Stimulated activated CD4-positive, alpha-beta T cell treated with anti-CD3 and anti-CD28 coated beads, Interleukin-15, amount 100 ng/mL, for 1 hour (primary cell): ENCODE measurements at places on chromosomes 12 and 14.
A peak's percentile ranks its signal among the peaks of the same experiment; 100 is the strongest.

GRCh38 chr14:32134448-32135097 is 57.5 kb downstream of the ARHGAP5 start:
- DNase-seq = no peak

DNA sequence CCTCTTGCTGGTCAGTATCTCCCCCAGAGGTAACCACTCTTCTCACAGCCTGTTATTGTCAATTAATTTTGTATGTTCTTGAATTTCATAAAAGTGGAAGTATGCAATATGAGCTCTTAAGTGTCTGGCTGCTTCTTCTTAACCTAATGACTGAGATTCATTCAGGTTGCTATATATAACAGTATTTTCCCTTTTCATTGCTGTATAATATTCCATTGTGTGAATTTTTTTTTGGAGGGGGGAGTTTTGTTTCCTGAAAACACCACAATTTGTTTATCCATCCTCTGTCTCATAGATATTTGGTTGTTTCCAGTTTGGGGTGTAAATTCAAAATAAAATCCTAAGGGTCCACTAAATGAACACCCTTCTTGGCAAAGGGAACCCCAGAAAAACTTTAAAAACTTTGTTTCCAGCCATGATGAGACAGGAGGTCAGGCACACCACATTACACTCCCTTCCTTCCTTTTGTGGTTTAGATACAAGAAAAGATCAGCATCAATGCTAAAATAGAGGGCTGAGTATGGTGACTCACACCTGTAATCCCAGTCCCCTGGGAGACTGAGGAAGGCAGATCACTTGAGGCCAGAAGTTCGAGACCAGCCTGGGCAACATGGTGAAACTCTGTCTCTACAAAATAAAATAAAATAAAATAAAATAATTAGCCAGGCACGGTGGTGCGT is 4.1 kb upstream of the DAO start:
- DNase-seq = no peak

DNA sequence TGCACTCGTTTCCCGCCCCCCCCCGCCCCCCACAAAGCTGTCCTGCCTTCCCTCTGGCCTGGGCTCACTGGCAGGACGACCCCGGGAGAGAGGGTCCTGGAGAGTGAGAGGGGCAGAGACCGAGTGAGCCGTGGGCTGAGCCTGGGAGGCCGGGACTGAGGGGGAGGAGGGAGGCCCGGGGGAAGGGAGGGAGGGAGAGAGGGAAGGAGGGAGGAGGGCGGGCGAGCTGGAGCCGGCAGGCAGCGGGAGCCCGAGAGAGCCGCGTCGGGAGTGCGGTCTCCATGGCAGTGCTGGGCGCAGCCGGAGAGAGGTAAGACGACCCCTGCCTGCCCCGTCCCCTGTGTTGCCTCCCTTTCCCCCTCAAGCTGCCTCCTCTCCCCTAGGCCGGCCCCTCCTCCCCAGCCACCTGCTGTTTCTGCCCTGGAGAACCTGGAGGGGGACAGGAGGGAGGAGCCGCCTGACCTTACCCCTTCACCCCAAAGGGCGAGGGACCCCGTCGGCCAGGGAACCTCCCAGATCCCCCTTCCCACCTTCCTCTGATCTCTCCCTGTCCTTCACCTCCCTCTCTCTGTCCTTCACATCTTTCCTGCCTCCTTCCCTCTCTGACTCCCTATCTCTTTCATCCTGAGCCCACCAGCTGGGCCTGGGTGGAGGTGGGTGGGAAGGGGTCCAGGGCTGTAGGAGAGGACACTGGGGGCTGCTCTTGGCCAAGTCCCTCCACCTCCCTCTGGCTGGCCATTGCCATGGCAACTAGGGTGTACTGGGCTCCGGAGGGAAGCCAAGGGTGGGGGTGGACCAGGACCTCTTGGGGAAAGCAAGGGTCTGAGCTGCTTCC is at the start of gene GPR162:
Gene GPR162 (plus strand): TSS at position 231 of the 835 bp plus-strand sequence. CDS start 2,078 bp downstream, outside the sequence.
- no peak for DNase-seq

DNA sequence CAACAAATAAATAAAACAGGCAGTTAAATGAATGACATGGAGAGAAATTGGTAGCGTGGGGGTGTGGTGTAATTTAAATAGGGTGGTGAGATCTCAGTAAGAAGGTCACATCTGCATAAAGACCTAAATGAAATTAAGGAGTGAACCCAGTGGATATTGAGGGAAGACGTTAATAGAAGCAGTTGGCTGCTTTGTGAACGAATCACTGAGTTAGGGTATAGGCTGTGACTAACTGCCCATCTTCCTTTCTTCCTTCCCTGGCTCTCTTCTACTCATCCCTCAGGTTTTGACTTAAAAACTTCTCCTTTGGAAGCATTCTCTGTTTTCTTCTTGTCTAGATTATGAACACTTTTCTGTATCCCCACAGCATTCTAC is 64.7 kb downstream of the BTG1 start:
- no peak for DNase-seq

DNA sequence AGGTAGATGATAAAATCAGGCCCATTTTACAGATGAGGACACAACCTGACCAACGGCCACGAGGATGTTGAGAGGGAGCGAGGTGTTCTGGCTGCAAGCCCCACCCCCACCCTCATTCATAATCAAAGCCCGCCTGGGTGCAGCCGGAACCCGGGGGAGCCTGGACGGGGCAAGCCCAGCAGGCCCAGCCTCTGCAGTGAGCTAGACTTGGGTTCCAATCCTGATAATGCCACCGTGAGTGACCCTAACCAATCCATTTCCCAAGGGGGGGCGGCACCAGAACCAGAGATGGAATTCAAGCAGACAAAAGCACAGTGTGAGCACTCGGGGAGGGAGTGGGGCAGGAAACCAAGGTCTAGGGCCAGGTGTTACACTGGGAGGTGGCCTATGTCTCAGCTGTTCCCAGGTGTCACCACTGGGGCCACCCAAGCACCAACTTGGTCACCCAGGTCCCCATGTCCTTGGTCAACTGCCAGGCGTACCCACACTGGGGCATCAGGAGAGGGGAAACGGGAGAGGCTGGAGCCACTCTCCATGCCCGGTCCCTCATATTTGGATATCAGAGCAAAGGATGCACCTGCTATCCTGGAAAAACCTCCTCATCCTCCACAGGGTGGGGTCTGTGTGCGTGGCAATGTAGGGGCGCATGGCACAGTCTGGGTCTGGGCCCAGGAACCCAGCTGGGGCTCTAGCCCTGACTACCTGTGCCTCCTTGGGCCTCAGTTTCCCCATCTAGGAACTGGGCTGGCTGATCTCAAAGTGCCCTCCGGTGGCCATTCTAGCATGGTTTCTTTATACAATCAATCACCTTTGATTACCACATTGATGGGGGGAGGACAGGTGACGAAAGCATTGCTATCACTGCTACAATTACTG is 58.4 kb downstream of the FAM222A start:
- no peak for DNase-seq

- no peak for DNase-seq
Measured at GRCh38 chr12:95802482-95803270, 12.1 kb upstream of the NTN4 start.

DNA sequence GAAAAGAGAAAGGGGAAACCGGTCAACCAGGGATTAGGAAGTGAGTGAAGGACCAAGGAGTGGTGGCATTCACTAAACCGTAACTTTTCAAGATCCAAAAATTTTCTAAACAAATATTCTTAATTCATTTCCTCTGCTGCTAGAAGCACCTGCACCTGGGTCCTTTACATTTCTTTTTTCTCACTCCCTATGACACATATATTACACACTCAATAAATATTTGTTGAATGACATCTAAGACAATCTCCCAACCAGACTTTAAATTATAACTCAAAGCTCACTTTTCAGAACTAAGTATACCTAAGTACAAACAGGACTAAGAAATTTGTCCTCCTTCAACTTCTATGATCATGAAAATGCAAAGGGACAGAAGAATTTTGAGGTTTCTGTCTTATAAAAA is 11.1 kb downstream of the TTC5 start:
- DNase-seq = no peak

- no peak for DNase-seq
Measured at GRCh38 chr12:41058266-41058665, 129.9 kb upstream of the PDZRN4 start.

- DNase-seq = no peak
Measured at GRCh38 chr12:68479896-68480291, 130.8 kb upstream of the RAP1B start.

GRCh38 chr14:68733086-68733914 is 59.6 kb downstream of the ZFP36L1 start:
- DNase-seq = no peak

- DNase-seq = no peak
Measured at GRCh38 chr12:28237423-28237822, 47.2 kb downstream of the CCDC91 start.

GRCh38 chr12:98544751-98545150 is 29.4 kb downstream of the TMPO start:
- no peak for DNase-seq

DNA sequence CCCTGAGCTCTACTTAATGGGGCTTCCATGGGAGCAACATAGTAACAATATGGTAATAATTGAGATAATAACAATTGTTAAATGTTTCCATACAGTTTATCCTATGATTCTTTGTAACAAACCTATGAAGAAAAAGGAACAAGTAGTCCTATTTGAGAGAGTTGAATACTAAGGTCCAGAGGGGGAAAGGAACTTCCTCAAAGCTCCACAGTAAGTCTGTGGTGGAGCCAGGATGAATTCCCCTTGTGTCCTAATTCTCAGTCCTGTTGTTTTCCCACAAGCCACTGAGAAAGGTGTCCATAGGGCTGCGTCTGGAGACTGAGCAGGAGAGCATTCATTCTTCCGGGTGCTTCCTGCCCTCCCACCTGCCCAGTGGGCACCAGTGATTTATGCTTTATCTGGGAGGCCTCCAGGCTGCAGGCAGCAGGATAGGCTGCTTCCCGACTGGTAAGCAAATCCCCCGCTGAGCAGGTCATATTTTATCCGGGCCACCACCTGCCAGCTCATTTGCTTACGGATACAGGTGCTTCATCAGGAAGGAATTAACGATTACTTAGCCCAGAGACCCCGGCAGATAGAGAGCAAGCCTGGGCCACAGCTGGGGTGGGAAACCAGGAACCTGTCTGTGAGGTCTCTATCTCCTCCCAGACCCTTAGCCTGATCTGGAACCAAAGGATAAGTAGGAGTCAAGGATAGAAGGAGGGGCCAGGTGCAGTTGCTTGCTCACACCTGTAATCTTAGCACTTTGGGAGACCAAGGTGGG is 33.9 kb upstream of the FAM222A start:
- DNase-seq = no peak

DNA sequence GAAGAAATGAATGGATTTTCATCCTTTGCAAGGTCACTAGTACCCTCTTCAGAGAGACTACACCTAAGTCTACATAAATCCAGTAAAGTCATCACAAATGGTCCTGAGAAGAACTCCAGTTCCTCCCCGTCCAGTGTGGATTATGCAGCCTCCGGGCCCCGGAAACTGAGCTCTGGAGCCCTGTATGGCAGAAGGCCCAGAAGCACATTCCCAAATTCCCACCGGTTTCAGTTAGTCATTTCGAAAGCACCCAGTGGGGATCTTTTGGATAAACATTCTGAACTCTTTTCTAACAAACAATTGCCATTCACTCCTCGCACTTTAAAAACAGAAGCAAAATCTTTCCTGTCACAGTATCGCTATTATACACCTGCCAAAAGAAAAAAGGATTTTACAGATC is 40.8 kb downstream of the SPATA7 start:
- DNase-seq = no peak

GRCh38 chr12:112456029-112456428 is 37.3 kb downstream of the PTPN11 start:
- DNase-seq = no peak

GRCh38 chr12:132559652-132560363 is 50.6 kb downstream of the LRCOL1 start:
- DNase-seq = peak; percentile 30

DNA sequence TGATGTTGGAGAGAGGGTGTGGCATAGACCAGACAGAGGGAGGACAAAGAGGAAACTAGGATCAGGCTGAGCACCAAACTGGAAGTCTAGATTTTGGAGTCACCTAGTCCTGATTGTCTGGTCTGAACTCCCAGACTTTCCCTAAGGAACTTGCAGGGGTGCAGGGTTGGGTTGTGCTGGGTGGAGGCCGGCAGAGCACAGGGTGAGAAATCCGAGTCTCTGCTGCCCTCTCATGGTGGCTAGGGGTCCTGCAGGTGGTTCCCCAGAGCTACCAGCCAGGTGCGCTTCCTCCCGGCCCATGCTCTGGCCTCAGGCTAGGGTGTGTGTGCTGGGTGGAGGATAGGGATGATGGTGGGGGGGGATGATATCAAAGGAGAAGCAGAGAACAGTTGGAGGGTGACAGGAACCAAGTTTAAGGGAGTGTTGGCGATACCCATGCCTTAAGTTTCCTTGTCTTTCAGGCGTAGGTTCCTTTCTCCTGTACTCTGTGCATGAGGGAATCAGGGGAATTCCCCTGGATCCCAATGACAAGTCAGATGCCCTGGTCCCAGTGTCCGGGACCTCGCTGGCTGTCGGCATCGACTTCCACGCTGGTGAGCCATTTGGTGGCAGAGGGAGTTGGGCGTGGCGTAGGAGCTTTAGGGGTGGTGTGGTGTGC is 33.5 kb upstream of the NXPH4 start:
- peak; percentile 61 for DNase-seq

DNA sequence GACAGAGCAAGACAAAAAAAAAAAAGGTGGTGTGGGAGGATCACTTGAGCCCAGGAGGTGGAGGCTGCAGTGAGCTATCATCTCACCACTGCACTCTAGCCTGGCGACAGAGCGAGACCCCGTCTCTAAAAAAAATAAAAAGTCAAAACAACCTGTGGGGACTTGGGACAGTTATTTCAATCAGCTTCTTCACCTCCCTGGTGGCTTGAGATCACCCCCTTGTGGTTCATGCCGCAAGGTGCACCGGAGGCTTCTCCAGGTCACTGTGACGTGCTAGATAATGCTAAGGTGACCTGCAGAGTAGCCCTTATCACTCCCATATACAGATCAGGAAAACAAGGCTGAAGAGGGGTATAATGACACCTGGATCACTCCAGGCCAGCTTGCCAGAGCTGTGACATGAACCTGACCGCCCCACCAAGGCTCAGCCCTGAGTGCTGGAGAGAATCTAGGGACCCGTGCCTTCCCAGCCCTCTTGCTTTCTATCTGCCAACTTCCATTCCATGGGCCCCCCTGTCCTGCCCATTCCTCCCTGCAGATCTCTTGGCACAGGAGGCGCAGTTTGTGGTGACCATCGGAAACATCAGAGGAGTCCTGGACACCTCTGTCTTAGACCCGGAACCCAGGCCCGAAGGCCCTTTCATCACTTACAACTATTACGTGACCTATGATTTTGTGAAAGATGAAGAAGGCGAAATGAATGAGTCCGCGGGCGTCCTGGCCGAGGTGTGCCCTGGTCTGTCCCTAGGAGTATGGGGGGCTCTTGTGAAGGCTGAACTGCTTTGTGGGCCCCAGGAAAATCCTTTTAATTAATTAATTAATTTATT is 8.1 kb downstream of the LRRC43 start:
- DNase-seq = no peak

DNA sequence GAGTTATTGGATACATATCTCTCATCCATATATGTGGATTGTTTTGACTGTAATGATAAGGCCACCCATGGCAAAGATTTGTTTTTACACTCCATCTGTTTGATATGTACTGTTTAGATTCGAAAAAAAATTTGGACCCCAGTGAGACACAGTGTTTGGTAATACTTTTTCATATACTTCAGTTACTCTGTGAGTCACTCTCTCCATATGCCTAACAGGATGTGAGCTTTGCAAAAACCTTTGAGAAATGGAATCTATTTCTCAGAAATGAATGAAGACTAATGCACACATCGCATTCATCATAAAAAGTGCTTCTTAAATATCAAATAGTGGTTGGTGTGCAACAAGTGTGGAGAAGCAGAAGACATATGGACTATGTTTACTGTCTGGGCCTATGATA is 781.5 kb downstream of the SLC6A15 start:
- no peak for DNase-seq

GRCh38 chr12:50638482-50638880 is 125.4 kb upstream of the ATF1 start:
- no peak for DNase-seq
